ENCODE measurements at places on chromosomes 6 and 20.

GRCh38 chr6:50816115-50816675 lies 2.5 kb upstream of the TFAP2B start:
- no peak for DNase-seq

- no peak for DNase-seq
Measured at GRCh38 chr20:11717562-11717961, 200.1 kb upstream of the BTBD3 start.

DNA sequence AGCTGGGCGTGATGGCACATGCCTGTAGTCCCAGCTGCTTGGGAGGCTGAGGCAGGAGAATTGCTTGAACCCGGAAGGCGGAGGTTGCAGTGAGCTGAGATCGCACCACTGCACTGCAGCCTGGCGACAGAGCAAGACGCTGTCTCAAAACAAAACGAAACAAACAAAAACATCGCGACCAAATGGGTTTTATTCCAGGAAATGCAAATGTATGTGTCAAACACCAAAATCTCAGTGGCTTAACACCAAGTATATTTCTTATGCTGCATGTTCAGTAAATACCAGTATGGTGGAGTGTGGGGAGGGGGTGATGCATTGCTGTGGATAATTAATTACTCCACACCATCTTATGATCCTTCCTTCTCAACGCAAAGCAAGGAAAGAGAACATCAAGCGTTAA lies 28.1 kb downstream of the ACTR5 start:
- DNase-seq = no peak

DNA sequence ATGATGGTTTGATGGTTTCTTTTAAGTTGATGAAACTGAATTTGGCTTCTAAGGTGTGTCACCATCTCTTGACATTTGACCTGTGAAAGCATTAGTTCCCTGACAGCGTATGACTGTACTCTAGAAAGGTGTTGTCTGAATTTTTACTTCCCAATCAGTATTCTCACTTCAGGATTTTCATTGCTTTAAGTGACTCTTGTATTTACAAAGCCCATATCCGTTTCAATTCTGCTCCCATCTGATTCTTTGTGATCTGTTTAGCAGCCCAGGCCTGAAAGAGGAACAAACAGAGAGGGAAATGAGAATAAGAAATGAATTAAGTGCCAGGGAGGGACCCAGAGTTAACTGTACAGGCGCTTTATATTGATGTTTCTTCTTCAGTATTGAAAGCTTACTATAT lies 73.7 kb downstream of the FARS2 start:
- no peak for DNase-seq

DNA sequence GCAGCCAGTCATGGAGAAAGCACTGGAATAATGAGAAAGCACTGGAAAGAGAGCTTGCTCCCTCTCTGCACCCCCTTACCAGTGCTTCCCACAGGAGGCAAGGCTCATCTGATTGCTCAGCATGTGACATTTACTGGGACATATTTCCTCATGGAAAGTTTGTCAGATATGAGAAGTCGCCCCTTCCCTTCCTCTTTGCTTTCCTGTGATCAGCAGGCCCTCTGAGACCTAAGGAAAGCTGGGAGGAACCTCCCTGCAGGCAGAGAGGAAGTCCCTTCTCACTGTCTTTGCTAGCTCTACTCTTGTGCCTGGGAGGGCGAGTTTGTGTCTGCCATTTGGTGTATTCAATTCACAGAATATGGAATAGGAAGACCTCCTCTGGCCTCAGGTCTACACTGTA lies 283.8 kb downstream of the ALDH8A1 start:
- DNase-seq = no peak

DNA sequence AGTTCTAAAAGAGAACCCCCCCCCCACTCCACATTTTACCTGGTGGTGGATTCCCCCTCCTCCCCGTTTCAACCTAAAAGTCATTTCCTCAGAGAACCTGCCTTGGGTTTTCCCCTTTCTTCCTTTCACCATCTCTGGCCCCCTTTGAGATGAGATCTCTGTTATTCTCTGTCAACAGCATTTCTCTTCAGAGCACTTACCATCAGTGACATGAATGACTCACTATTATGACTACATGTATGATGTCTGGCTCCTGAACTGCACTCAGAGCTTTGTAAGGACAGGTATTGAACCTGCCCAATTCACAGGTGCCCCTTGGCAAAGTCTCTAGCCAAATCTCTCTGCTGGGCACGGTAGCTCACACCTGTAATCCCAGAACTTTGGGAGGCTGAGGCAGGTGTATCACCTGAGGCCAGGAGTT lies 61.4 kb upstream of the JARID2 start:
- DNase-seq = no peak

GRCh38 chr6:36829919-36830544 lies 9.2 kb downstream of the CPNE5 start:
- no peak for DNase-seq

- DNase-seq = no peak
Measured at GRCh38 chr6:142821860-142822259, 123.1 kb downstream of the HIVEP2 start.

GRCh38 chr20:34525709-34526416 lies 9.6 kb downstream of the DYNLRB1 start:
- DNase-seq = no peak

DNA sequence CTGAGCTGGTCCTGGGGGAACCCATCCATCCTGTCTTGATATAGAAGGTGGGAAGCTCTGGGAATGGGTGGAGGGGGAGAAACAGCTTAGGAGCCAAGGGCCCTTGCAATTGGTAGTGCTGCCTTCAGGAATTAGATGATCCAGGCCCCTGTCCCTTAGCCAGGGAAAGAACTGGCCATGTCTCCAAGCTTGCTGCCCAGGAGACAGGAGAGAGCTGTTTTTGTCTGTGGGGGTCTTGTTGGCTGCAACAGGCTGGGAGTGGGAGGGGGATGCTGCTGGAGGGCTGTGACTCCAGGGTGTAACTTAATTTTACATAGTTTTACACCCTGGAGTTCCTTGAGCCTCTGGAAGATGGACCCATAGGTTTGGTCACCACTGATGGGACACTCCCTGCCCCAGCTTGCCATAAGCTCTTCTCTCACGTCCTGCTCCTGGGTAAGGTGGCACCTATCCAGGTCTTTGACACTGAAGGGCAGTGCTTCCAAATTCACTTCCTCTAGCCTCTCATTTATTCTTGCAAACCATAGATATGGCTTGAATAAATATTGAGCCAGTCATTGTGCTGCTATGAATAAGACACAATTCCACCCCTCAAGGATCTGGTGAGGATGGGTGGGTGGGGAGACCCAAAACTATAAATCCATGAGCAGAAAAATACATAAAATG lies 16.8 kb downstream of the VEGFA start:
- no peak for DNase-seq

DNA sequence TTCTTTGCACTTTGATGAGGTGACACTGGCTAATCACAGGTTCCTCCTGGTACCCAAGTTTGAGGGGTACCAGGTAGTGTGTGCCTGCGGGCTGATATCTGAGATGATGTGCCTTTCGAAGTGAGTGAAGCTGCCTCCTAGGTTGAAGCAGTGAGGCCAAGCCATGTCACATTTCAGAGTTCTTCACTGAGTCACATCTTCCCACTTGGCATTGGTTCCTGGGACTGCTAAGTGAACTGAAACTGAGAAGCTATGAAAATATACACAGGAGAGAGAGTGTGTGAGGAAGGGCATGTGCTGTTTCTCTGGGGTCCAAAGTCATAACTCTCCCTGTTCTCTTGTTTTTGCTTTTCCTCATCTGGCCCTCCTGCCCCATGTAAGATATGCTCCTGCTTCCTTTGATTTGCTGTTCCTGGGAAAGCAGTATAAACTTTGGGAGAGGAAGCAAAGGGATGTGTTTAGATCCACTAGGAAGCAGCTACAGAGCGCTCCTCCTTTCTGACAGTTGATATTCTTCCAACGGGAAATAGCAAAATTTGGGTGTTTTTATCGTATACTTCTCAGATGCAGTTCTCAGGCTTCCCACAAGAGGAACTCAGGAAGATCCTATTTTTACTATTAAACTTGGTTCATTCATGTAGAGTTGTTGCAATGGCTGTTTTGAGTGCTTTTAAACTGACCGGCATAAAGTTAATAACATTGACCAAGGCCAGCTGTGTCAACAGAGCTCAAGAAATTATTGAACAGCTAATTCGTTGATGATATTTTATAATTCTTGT lies 153.7 kb downstream of the MOXD1 start:
- DNase-seq = no peak

DNA sequence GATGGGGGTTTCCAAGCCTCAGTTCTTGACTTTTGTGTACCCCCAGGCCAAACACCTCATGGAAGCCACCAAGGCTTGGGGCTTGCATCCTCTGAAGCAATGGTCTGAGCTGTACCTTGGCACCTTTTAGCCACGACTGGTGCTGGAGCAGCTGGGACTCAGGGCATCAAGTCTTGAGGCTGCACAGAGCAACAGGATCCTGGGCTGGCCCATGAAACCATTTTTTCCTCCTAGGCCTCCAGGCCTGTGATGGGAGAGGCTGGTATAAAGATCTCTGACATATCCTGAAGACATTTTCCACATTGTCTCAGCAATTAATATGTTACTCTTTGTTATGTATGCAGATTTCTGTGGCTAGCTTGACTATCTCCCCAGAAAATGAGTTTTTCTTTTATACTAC lies 269.1 kb upstream of the TBX18 start:
- no peak for DNase-seq

DNA sequence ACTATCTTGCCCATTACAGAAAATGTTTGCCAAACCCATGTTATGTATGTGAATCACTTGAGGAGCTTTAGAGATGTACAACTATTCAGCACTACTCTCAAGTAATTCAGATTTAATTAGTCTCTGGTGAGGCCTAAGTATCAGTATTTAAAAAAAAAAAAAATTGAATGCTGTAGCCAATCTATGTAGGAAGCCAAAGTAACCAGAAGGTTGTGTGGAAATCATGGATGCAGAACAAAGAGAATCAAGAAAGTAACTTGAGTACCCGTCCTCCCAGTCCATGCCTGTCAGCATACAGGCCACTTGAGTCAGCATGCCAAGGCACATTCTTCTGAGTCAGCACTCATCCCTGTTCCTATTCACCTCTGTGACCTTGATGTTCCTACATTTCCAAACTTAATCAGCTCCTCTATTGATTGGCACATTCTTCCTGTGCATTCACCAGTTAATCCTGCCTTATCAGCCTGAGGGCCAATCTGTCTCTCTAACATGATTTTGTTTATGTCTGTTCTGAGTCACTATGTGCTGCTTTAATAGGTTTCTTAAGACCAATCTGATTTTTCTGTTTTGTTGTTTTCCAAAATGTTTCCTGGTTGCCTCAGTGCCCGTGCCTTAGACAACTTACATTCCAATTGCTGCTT lies 165.6 kb downstream of the KCNQ5 start:
- no peak for DNase-seq

DNA sequence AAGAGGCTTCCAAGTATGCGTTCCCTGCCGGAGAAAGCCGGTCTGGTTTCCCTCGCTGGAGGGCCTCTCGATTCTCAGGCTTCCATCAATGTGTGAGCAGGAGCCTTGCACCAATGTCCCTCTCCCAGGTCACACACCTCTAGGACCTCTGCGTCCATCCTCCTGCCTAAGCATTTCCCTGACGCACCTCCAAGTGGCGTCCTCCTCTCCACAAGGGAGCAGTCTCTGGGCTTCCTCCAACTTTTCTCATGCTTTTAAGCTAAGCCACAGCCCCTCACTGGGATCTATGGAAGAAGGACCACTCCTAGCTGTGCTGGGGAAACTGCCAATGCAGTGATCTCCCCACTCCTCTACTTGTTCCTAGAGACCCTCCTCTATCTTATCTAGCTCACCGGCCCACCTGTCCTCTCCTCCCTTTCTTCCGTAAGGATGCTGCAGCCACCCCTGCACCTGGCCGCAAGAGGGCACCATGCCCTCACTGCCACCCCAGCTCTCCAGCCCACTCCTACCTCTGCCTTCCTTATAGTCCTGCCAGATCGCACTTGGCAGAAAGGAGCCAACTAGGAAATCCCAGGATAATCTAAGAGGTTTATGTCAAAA lies 258.7 kb downstream of the LRFN2 start:
- DNase-seq = no peak

DNA sequence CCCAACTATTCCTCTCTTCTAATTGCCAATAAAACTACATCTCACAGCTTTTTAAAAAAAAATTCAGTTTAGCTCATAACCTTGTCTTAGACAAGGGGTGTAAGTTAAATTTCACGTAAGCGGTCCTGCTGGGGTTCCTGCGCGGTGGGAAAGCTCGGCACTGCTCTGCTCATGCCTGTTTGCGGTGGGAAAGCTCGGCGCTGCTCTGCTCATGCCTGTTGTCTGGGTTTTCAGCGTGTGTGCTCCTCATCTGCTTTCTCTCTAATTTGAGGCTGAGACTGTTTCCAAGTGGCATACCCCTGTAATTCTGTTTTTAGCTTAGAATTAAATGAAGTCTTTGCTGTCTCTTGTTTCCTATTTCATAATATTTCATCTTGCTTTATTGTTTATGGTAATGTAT lies 18.6 kb downstream of the ARID1B start:
- DNase-seq = no peak

DNA sequence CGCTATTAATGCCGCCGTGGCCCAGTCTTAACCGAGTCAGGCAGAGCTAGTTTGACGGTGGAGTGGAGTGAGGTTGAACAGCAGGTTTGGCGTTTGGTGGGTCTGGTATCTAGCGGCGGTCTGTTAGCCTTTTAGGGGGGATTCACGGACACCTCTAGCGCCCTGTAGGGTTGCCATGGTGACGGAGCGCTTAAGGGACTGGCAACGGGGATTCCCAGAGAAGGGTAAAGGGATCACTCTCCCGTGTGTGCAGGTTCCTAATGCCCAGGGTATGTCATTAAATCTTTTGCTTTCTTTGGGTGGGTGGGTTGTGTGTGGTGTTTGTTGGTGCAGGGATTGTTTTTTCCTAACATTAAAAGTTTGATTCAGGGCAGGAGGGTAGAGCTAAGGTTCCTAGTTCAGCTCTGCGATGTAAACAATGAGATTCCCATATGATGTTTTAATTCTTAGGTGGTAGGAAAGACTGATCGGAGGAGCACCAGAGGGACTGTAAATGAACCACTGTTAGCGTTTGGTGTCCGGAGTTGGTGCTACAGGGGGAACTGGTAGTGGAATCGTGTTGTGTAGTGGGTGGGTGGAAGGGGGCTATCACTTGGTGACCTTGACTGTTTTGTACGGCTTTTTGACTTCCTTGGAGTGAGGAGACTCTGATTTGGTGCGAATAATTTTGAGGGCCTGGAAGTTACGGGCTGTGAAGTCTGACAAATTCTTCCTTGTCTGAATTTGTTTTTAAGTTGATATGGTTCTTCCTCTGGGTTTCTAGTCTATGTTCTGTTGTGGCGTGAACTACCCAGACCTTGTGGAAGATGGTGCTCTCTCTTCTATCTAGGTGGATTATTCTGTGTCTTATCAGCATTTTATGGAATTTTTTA lies 5.0 kb downstream of the BRD2 start:
- no peak for DNase-seq

DNA sequence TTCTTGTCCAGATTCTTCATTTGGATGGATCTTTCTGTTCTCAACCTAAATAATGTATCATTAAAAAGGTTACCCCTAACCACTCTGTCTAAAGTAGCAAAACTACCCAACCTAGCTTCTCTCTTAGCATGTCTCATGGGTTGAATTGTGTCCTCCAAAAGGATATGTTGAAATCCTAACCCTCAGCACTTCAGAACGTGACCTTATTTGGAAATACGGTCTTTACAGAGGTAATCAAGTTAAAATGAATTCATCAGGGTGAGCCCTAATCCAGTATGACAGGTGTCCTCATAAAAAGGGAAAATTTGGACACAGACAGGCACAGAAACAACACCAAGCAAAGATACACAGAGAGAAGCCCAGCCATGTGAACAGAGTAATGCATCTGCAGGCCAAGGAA lies 6.1 kb upstream of the FRK start:
- no peak for DNase-seq

GRCh38 chr20:35021063-35021462 lies 65.4 kb downstream of the MYH7B start:
- DNase-seq = no peak

GRCh38 chr20:45096781-45097180 lies 4.1 kb downstream of the KCNS1 start:
- DNase-seq = no peak

- no peak for DNase-seq
Measured at GRCh38 chr20:58406422-58407001, 17.5 kb downstream of the VAPB start.

Data from activated B cell treated with CpG ODN at 0.5 μM for 24 hours (primary cell).